ENCODE measurements at places on chromosomes 3 and 15.
A peak's percentile ranks its signal among the peaks of the same experiment; 100 is the strongest.

GRCh38 chr3:139317660-139318430 is 26.0 kb upstream of the MRPS22 start:
- DNase-seq: peak; percentile 62

GRCh38 chr3:159586571-159587202 is 401.9 kb upstream of the IL12A start:
- no peak for DNase-seq

DNA sequence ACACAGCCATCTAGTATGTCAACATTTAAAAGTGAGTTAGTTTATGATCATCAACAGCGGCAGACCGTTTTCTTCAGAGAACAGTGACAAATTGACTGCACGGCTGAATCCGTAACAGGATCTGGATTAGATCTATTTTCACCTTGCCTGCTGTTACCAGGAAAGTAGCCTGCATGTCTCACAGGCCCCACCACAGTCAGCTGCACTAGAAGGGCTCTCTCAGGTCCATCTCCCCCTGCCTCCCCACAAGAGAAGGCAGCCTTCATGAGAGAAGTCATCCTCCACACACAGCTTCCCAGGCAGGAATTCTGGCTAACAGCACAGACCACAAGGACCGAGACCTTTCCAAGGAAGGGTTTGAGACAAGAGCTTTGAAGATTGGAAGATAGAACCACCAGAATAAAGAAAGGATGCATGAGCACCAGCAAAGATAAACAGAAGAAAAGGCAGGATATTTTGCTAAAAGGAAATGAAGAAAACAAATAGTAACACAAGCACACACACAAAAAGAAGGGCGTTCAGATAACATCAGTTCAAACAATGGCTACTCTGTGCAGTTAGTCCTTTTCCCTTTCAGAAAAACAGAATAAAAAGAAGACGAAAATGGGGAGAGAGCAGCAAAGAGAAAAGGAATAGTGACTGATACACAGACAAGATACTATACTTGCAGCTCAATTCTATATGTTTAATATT is 127.5 kb downstream of the SNRK start:
- no peak for DNase-seq

GRCh38 chr3:111571907-111572460 is 23.2 kb downstream of the ZBED2 start:
- DNase-seq: no peak

DNA sequence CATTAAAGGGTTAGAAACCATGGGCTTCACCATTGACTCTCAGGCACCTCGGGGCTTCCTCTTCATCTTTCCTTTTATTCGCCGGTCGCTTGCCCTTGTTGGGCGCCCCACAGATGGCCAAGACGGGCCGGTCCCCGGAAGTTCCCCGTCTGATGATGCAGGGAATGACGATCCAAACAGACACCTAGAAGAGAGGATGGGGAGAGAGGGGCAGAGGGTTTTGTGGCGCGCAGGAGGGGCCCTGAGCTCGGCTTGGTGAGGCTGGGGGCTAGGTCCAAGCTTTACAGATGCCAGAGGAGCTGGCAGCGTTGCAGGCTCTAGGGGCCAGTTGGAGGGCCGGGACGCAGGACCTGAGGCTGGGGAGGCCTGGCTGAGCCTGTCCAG is 532 bp upstream of the ESYT3 start:
- no peak for DNase-seq

DNA sequence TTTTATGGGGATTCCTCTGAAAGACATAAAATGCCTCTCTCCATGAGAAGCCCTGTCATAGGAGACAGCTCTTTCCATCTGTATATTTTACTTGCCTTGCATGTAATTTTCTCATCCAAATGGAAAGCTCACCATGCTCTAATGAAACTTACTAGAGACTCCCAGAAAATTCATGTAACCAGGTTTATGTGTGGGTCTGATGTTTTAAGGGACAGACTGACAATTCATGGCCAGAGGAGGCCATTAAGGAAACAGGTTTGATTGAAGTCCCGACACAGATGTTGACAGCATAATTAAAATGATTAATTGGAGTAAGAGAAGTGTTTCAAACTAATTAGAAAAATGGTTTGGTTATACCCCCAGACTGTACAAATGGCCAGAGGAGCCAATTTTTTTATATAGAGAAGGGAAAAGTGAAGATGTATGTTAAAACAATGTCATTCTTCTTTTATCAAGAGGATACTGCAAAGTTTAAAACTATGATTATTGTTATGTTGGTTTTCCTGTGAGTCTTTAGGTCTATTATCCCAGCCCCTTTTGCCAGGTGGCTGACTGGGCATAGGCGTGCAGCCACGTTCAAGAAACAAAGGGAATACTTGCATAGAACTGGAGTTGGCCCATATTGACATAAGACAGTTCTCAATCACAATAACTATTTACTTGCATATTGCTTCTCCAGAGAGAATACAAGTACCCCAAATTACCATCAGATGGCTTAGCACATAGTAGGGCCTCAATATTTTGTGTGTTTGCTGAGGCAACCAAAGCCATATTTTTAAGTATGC is 64.8 kb downstream of the RBMS3 start:
- DNase-seq: no peak

- DNase-seq: peak; percentile 13
Measured at GRCh38 chr3:46695177-46695961, 1.9 kb upstream of the ALS2CL start.

GRCh38 chr3:128453501-128454309 is 13.0 kb downstream of the DNAJB8 start:
- no peak for DNase-seq

DNA sequence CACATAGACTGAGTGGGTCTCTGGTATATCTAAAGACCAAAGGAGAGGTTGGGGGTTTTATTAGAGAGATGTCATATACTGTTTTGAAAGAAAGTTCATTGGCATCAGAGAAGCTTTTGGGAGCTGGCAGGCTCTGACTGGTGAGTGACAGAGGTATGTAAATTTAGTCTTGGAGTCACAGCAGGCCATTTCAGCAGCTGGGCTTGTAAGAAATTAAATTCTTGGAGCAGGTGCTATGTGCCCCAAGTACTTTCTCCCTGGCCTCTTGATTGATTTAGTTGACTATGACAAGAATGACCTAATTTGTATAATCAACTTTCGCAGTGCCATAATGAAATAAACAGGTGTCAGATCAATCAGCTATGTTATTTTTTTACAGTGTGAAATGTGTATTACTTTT is 47.8 kb upstream of the CDAN1 start:
- DNase-seq: no peak

- no peak for DNase-seq
Measured at GRCh38 chr3:143298886-143299535, 179.4 kb downstream of the CHST2 start.

Data from pancreas (tissue), 10 donors.